Activated effector memory CD4-positive, alpha-beta T cell treated with Interleukin-2 at 50 U/mL for 16 hours (primary cell): ENCODE measurements at places on chromosomes 2 and 18.
A peak's percentile ranks its signal among the peaks of the same experiment; 100 is the strongest.

DNA sequence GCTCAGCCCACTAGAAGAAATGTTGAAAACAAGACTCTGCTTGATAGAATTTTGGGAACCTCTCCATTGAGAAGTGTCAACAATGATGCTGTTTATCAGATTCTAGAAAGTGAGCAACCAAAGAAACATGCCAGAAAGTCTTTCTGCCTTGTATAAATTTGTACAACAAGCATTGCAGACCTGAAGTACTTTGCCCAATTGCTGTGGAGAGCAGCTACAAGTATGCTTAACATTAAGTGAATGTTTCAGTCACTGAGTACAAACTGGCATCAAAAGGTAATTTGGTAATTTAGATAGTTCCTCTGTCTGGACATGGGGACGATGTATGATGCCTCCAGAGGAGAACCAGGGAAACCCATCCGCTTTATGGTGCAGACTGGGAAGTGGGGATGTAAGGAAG lies 33.4 kb upstream of the SKA1 start:
- no peak for DNase-seq

GRCh38 chr2:102342888-102343287 lies 12.7 kb upstream of the IL18R1 start:
- no peak for DNase-seq

GRCh38 chr2:230346921-230347533 lies 20.0 kb downstream of the SP140L start:
- DNase-seq, result no peak

GRCh38 chr2:10157293-10157692 lies 34.8 kb downstream of the RRM2 start:
- no peak for DNase-seq

DNA sequence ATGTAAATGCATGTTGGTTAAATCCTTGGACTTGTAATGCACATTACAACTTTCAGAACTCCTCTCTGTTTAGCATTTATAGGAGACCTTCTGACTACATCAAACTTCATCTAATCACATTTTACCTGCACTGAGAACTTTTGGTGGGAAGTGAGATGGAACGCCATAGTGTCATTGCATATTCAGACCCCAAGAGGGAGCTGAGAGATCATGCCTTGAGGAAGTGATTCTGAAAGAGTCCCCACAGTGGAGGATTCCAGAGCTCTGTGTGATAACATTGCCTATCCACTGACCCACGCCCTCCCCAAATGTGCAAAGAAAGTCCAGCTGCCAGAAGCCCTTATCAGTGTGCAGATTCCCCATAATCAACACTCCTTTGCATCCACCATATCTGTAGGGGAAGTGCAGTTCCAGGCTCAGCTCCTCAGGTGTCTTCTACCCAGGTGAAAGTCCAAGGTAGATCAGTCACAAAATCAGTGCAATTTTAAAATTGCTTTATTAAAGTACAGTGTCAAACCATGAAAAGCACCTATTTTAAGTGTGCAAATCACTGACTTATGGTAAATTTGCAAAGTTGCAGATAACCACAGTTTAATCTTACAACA lies 212.4 kb downstream of the RPIA start:
- no peak for DNase-seq

GRCh38 chr2:28457237-28457636 lies 38.6 kb upstream of the PLB1 start:
- no peak for DNase-seq

DNA sequence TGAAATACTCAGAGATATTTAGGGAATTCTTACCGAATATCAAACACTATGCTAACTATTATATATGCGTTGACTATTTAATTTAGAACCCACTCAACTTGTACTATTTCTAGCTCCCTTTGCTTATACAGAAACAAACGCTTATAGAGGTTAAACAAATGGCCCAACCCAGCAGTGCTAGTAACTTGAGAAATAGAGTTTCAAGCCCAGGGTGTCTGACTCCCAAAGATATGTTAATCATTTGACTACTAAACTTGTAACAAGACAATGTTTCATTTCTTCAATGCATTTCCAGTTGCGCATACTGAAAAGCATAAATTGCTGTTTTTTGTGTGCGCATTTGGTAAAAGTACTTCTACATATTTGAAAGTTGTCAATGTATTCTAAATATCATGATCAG lies 310.3 kb downstream of the GALNT13 start:
- no peak for DNase-seq

DNA sequence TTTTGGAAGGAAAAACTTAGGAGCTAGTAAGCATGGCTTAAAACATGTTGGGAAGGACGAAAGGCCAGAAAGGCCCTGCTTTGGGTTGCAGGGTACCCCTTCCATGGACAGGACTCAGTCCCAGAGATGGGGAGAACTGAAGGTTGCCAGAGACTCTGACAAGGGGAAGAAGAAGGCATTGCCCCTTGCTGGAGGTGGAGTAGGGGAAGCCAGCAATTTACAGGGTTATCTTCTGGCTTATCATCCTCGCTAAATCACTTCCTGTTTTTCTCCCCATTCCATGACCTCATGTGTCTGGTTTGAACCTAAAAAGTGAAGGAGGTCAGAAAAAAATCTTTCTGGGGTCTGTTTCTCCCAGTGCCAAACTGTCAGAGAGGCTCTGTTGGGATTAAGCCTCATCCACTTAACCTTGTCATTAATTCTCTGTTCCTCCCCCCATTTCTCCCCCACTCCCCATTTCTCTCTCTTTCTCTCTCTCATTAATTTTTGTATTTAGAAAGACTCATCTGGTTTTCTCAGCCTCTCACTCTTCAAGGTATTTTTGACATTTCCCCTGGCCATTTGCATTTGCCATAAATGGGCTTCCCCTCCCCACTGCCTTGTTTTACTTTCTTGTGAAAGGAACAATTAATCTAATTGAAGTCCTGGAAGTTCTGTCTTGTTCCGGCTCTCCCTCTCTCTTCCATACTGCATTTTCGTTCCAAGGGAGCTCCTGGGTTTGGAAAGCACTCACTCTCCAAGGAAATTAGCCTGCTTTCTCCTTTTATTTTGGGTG lies 17.4 kb downstream of the NRP2 start:
- DNase-seq, result no peak

GRCh38 chr2:51717312-51717711 lies 685.4 kb upstream of the NRXN1 start:
- no peak for DNase-seq

DNA sequence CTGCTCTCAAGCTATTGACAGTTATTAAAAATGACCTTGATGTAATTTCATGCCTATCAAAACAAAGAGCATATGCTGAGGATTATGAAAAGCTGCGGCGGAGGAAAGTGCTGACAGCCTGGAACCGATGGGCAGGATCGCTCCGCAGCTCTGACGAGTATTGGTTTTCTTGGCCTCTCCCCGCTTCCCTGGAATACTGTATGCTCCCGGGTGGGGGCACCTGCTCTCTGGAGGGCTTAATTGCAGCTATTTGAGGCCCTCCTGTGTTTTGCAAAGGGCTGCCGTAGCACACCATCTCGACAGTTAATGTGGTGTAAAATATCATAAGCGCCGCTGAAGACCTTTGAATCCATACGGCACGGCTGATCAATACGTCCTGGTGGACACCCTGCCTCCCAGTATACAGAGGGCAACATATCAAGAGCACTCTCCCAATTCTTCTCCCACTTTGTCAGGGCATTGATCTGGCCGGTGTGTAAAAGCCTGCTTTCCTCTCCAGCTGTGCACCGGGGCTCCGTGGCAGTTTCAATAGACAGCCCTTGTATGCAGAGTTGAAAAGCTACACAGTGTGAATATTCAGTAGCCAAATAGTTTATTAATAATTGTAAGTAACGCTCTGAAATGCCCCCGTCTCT lies 662.4 kb downstream of the GALR1 start:
- no peak for DNase-seq

DNA sequence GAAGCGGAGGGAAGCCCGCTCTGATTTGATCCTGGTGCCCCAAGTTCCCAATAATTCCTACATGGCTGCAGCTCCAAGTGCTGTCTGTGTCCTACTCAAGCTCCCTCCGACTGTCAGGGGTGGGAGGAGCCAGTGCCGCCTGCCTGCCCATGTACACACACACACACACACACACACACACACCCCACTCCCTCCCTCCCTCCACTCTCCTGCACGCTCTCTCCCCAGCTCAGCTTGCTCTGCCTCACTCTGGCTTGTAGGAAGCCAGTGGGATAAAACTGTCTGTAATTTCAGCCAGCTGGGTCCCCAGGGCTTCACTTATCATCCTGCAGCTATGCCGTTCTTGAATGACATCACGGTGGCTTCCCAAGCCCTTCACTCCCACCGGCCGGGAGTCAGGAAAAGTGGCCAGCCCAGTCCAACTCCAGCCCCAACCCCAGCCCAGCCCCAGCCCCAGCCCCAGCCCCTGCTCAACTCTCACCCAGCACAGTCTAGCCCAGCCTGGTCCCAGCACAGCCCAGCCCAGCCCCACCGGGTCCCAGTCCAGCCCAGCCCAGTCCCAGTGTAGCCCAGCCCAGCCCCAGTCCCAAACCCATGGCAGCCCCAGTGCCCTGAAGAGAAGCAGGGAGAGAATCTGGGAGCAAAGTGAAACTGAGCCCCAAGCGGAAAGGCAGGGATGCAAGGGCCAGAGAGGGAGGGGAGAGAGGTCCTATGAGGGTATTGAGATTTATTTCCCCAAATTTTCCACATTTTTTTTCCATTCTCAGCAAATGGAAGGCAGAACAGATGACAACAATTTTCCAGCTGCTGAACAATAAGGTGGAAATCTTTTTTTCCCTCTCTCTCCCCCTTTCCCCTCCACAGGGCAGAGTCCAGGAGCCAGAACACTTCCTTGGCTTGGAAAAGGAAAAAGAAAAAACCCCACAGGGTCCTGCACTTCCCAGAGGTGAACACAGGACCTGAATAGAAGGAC lies 144.0 kb downstream of the TNS1 start:
- no peak for DNase-seq

GRCh38 chr2:63050334-63051041 lies at the start of gene OTX1:
Gene OTX1, plus strand, starts transcription at chr2:63050830. Its CDS starts 2,161 bp downstream, at chr2:63052991.
- no peak for DNase-seq

DNA sequence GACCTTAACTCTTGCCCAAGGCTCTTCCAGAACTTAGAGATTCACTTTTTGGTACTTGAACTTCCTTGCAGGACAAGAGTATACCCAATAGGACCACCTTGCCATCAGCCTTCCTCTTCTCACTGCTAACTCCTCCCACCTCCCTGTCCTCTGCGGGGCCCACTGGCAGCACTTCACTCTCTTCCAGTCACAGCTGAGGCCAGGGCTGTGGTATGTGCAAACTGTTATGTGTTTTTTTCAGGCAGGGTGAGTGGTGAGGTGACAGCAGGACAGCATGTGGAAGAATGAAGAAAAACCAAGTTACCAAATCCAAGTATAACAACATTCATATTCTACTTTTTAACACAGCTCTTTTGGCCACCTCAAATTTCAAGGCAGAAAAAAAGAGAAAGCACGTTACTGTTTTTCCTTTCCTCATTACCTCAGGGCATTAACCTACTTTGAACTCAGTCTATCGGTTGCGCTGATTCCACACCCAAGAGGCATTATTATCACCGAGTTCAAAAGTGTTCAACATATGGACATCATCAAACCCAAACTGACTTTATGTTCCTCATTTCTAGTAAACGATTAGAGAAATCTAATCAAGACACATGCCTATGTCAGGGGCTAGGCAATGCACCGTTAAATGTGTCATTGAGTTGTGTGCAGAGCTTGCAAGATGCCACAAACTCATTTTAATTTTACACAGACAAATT lies 605.2 kb upstream of the SYT4 start:
- no peak for DNase-seq

- no peak for DNase-seq
These were observed 385.7 kb downstream of the NRXN1 start for GRCh38 chr2:50646226-50646625.

- DNase-seq, result no peak
These were observed 2.8 kb downstream of the SIX3 start for GRCh38 chr2:44944102-44944951.

DNA sequence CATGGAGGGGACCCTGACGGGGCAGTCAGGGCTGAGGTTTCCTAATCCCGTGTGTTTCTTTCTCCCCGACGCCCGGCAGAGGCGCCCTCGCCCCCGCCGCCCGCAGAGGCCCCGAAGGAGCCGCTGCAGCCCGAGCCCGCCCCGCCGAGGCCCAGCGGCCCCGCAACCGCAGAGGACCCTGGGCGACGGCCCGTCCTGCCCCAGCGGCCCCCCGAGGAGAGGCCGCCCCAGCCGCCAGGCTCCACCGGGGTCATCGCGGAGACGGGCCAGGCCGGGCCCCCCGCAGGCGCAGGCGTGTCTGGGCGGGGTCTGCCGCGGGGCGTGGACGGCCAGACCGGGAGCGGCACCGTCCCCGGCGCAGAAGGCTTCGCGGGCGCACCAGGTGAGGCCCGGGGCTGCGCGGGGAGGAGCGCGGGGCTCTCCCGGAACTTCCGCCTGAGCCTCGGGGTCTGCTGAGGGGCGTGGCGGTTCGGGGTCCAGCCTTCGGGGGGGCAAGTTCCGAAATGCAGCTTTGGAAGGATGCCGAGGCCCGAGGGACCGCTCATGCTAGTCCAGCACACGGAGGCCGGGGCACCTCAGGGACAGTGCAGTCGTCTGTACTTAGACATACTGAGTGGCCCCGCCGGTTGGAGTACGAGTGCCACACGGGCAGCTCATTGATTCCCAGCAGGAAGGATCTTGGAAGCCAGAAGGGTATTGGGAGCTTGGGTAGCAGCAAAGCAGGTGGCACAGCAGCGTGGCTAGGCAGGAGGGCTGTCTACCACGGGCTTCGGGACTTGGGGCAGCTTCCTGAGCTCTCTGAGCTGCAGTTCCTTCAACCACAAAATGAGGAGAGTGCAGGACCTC lies 60.1 kb downstream of the EMILIN2 start:
- peak; percentile 44 for DNase-seq

DNA sequence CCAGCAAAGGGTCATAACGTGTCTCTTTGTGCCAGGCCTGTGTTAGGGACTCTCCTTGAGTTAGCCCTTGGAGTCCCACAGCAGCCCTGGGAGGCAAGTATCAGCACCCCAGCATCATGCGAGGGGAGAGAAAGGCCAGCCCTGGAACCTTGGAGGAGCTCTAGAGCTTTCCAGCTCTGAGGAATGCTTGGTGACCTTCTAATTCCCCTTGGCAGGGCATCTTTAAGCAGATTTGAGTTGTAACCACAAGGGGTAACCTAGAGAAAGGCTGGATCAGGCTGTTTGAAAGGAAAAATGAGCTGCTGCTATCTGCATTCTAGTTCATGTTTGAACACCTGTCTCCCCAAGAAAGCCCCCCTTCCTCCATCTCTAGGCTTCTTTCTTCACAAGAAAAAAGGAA lies 23.8 kb upstream of the ODC1 start:
- no peak for DNase-seq

GRCh38 chr2:112268547-112268946 lies 6.8 kb upstream of the ZC3H6 start:
- no peak for DNase-seq

GRCh38 chr2:166373105-166373504 lies 2.6 kb downstream of the SCN9A start:
- no peak for DNase-seq

DNA sequence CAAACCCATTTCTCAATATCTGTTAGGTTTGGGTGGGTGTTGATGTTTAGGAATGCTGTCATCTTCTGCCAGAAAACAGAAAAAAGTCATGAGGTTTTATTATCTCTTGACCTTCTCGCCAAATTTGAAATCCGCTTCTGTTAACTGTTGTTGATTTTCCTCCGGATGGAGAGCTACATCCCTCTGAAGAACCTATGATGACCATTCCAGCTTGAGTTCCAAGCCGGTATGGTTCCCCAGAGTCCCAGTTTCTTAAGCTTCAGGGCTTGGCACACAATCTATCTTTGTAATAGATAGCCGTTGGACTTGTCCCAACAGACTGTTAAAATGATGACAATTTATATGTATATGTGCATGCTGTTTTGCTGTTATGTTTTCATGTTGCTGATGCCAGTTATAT lies 1201.0 kb downstream of the LRP1B start:
- no peak for DNase-seq

GRCh38 chr2:118634876-118635275 lies 212.6 kb downstream of the EN1 start:
- no peak for DNase-seq

GRCh38 chr2:174180165-174180724 lies 68.1 kb downstream of the OLA1 start:
- DNase-seq, result no peak
